AG04449 (cell line): ENCODE measurements at places on chromosomes 16 and 17.

DNA sequence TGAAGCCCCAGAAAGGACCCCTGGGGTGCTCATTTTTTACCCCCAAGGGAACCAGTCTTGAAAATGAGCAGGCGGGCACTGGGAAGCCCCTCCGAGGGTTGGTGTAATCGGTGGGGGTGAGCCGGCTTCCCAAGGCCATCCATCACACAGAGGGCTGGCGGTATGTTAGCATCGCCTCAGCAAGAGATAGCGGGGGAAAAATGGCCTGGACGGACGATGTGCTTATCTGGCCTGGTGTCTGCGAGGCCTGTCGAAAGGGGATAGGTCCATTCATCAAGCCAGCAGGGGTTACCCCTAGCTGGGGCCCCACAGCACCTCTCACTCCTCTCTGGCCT is 188.9 kb downstream of the IRF8 start:
- DNase-seq, result no peak

- DNase-seq, result no peak
Observed at GRCh38 chr17:9028202-9028987, 7.1 kb downstream of the NTN1 start.

DNA sequence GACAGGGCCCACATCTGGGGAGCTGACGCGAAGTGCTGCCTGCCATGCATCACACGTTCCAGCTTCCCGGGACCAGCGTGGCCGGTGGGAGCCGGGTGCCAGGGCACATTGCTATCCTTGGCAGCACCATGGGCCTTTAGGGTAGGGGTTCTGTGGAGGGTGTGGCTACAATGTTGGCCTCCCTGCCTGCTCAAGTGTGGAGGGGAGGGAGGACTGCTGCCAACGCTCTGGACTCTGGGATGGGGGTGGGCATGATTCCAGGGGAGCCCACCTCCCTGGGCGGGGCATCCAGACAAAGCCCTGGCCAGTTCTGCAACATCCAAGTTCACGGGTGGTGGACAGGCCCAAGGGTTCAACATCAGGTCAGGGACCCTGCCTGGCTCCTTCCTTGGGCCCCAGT is 13.9 kb downstream of the GRB7 start:
- no peak for DNase-seq

DNA sequence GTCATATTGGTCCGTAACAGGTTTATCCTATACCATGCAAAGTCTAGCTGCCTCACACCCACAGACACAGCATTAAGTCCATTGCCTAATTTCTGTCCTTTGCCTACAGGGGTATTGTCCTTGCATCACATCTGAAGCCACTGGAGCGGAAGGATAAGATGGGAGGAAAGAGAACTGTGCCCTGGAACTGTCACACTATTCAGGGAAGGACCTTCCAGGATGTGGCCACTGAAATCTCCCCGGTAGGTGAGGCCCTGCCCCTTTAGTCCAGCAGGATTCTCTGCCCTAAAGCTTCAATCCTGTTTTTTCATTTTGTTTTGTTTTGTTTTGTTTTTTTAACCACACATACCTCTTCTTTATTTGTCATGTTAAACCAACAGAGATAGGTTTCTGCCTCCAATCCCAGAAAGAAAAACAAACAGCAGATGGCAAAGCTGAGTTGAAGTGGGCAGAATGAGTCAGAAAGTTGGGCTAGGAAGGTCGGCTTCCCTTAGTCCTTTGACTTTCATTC is 2.2 kb upstream of the EFTUD2 start:
- DNase-seq, result peak; percentile 23

DNA sequence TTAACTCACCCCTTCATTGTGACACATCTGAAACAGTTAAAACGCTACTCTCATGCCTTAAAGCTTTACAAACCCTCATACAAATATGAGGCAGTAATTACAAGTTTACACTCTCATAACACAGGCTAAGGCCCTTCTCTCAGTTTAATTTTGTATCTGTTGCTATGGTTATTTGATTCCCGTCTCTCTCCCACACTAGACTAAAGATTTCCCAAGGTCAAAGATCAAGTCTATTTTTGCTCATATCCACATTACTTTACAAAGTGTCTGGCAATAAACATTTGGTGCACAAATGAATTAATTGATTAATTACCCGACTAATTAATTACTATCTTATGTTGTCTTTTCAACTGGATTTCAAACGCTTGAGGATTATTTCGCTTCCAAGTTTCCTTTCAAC is 86.4 kb upstream of the MYOCD start:
- no peak for DNase-seq

- no peak for DNase-seq
Observed at GRCh38 chr17:65548269-65548969, 13.0 kb downstream of the AXIN2 start.

DNA sequence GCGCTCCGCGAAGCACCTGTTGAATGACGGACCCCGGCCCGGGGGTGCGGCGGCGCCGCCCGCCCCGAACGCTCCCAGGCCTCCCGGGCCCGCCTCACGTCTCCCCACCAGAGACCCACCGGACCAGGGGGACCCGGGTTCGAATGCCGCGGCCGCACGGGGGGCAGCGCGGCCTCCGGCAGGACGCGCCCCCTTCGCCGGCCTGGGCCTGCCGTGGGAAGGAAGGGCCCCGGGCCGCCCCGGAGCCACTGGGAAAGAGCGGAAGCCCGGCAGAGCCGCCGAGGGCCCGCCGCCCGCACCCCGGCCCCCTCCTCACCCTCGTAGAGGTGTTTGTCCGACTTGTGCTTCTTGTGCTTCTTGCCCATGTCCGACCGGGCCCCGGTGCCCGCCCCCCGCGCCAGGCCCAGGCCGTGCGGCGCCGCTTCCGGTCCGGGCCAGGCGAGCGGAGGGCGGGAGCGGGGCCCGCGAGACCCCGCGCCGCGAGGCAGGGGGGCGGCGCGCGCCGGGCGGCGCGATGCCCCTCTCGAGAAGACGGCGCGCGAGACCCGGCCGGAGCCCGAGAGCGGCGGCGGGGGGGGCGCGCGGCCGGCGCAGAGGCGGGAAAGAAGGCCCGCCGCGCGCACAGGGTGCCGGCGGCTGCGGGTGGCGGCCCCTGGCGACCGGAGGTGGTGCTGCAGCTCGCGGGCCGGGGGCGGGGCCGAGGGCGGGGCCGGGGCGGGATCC is at the start of gene BRD7:
TSS of gene BRD7 (minus strand) at position 579 of the 723 bp plus-strand sequence. CDS start at position 365, 214 bp downstream.
- no peak for DNase-seq

DNA sequence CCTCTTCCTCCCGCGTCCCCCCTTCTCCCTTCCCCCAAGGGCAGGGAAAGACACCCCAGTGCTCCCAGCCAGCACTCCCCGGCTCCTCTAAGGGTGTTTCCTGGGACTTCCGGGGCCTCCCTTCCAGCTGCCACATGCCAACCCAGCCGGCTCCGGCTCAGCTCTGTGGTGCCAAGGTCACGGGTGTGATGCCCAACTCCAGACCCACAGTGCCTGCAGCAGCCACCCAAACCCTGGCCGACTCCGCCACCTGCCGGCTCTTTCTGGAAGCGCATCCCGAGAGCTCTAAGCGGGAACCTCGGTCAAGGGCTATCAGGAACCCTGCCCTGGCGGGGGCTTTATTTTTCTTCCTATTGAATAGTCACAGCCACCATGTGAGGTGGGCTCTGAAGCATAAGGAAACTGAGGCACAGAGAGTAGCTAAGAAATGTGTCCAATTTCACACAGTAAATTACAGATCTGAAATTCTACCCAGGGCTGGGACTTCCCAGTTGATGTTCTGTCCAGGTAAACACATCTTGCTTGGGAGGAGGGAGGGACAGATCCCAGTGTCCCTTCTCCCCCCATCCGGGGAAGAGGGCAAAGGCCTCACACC is 3.3 kb upstream of the PPP1R1B start:
- no peak for DNase-seq

- no peak for DNase-seq
Observed at GRCh38 chr16:22372882-22373661, 1.3 kb downstream of the CDR2 start.

DNA sequence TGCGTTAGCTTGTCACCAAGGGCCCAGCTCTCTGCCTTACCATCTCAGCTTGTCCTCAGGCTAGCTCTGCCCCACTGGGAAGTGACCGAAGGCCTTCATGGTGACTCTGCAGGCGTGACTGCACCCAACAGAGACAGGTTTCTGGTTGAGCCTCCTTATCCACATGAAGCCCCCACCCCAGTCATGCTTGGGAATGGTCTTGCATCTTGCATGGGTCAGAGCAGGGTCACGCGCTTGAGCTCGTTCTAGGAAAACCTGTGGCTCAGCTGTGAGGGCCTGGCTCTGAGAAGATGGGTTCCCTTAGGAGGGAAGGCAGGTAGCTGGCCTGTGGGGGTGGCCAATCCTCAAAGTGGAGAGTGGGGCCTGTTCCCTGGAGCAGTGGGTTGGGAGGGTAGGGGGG is 122.8 kb downstream of the BANP start:
- no peak for DNase-seq

GRCh38 chr16:30761427-30761927 is 385 bp downstream of the CFAP119 start:
- DNase-seq, result no peak

GRCh38 chr16:29663016-29663806 is at the start of gene SPN:
Gene SPN (plus strand): TSS chr16:29663247. CDS start chr16:29663729, 482 bp downstream.
- no peak for DNase-seq

DNA sequence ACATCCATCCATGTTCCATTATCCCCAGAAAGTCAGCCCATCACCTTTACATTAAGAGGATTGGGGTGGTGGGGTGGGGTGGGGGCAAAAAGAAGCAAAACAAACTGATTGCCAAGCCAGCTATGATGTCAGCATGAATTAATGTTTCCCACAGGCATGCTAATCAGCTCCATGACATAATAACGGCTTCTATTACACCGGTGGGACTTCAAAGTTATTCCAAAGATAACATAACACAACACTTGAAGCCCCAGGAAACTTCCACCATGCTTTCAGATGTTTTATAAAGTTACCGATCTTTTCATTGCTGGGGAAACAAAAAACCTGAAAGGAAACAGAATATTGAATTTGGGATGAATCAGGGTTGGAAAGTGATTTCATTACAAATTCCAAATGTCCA is 155.9 kb upstream of the IRX5 start:
- no peak for DNase-seq

- DNase-seq, result no peak
Observed at GRCh38 chr16:73150786-73151185, 102.9 kb upstream of the ZFHX3 start.

DNA sequence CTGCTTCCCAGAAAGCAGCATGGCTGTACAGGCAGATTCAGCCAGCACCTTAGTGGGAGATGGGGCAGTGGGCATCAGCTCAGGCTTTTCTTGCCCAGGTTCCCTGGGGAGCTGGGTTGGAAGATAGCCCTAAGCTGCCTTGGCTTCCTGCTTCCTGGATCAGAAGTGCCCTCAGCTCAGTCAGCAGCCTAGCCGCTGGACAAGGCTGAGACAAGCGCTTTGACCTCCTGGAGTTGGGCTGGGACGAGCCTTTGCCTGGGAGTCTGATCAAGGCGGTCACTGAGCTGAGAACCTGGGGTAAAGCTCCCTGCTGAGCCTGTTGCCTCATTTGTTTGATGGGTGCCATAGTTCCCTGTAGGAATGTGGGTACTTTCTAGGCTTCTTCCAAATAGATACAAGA is 190.0 kb downstream of the RAB11FIP4 start:
- no peak for DNase-seq

DNA sequence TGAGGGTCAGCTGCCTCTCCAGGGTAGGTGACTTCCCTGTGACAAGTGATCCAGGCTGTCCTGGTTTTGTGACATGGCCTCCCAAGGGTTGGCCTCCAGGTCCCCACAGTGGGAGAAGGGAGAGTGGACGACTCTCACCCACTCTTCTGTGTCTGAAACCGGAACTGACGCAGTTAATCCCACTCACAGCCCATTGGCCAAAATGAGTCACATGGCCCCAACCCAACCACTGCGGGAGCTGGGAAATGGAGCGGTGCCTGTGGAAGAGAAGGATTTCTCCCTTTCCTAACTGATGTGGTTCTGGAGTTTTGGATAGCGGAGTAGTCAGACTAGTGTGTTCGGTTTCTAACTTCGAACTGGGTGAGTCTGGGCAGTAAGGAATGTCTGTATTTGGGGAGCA is 79.4 kb downstream of the ABCC6 start:
- no peak for DNase-seq

DNA sequence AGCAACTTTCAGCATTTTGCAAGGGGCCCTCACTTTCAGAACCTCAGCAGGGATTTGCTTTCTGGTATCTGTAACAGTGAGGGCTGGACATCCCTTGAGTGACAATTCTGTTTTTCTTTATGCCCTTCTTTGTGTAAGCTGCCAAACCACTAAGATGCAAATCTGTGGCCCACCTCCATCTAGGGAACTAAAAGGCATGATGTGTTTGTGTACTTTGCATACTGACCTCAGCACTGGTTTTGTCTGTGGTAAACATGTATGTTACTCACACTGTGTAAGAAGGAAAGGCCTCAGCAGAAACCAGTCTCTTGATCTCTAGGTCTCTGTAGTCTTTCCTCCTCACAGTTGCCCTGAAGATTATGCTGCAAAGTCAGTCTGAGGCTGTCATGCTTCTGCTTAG is 396.6 kb upstream of the DYNLRB2 start:
- no peak for DNase-seq

GRCh38 chr16:89031715-89032659 is 55.0 kb upstream of the CBFA2T3 start:
- no peak for DNase-seq

DNA sequence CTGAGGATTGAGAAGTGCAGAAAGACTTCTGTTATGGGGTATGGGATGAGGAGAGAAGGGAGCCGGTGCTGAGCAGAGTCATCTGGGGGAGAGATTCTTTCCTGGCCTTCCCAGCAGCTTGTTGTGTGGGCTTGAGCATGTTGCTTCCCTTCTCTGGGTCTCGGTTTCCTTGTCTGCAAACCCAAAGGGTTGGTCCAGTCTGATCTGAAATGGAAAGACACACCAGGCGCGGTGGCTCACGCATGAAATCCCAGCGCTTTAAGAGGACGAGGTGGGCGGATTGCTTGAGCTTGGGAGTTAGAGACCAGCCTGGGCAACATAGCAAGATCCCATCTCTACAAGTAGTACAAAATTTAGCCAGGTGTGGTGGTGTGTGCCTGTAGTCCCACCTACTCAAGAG is 6.0 kb downstream of the SOCS3 start:
- no peak for DNase-seq

DNA sequence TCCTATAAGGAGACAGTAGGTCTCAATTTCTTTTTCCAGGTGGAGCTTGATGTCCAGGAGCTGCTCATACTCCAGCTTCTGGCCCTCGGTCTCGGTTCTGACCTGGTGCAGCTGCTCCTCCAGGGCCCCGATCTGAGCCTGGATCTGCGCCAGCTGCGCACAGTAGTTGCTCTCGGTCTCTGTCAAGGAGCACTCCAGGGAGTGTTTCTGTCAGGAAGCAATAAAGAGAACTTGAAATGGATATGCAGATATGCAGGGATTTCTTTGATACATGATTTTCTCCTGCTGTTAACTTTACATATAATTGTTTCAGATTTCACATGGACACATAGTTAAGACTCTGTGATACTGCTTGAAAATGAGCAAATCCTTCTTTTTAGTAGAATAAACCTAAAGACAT is 4.7 kb downstream of the KRT25 start:
- DNase-seq, result no peak

GRCh38 chr17:45020354-45021138 is 30.9 kb downstream of the DCAKD start:
- DNase-seq, result no peak

- no peak for DNase-seq
Observed at GRCh38 chr17:8893621-8894201, 26.2 kb upstream of the PIK3R6 start.

- DNase-seq, result no peak
Observed at GRCh38 chr17:63698886-63699637, 863 bp downstream of the LIMD2 start.

GRCh38 chr17:32870027-32870670 is 6.8 kb downstream of the MYO1D start:
- DNase-seq, result no peak
